Colonic mucosa (tissue), 4 donors: ENCODE measurements at places on chromosomes 5 and 9.

DNA sequence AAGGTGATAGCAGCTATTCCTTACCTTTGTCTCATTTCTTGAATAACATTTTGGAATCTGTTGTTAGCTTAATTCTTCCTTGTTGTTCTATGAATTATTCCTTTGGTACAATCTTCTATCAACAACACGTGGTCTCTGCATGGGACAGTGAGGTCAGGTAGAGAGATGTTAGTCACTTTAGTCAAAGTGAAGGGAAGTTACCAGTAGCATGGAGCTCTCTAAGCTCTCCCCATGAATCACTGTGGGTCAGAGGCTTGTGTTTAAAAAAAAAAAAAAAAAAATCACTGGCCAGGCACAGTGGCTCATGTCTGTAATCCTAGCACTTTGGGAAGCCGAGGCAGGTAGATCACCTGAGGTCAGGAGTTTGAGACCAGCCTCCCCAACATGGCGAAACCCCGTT, 116.0 kb downstream of the GOLPH3 start:
- DNase-seq = no peak

- no peak for DNase-seq
These were observed 6.7 kb upstream of the CDH6 start for GRCh38 chr5:31186672-31187267.

- DNase-seq = no peak
These were observed 140.6 kb upstream of the TLE4 start for GRCh38 chr9:79431019-79431679.

DNA sequence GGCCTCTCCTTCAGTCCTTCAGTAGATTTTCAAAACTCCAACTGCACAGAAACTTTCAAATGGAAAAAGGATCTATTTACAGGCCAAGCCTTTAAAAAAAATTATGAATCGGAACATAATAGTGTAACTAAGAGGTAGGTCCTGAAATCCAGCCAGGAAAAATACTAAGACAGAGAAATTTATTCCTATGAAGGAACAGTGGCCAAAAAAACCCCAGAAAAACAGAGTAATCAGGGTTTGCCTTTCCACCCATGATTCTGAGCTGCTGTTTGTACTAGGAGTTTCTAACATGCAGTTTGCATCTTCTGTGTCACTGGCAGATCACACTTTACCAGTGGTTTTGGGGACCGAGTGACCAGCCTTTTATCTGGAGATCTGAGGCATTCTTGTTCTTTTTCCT, 93.1 kb upstream of the TMED7 start:
- DNase-seq = no peak

- DNase-seq = no peak
These were observed 152.8 kb downstream of the OLFM1 start for GRCh38 chr9:135240222-135240621.
